Stimulated activated CD8-positive, alpha-beta memory T cell treated with anti-CD3 and anti-CD28 coated beads, Interleukin-15, amount 100 ng/mL, for 1 hour (primary cell): ENCODE measurements at places on chromosomes 12 and 14.

DNA sequence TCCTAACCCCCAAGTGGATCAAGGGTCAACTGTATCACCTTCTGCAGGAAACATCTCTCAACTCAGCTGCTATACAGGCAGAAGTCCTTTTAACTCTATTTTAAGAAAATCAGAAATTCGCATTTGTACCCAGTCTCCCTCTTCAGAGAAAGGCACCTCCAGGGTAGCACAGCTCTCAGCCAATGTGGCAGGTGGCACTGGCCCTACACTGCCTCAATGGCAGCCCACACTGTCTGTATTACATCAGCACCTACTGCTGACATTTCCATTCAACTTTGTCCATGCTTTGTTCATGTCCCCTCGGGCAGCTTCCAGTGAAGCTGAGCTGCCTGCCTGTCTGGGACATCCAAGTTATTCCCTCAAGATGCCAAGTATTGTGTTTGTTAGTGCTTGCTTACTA, 8.8 kb downstream of the SPTSSA start:
- DNase-seq = no peak

- DNase-seq = no peak
Measured at GRCh38 chr12:269191-269590, 6.6 kb upstream of the SLC6A13 start.

DNA sequence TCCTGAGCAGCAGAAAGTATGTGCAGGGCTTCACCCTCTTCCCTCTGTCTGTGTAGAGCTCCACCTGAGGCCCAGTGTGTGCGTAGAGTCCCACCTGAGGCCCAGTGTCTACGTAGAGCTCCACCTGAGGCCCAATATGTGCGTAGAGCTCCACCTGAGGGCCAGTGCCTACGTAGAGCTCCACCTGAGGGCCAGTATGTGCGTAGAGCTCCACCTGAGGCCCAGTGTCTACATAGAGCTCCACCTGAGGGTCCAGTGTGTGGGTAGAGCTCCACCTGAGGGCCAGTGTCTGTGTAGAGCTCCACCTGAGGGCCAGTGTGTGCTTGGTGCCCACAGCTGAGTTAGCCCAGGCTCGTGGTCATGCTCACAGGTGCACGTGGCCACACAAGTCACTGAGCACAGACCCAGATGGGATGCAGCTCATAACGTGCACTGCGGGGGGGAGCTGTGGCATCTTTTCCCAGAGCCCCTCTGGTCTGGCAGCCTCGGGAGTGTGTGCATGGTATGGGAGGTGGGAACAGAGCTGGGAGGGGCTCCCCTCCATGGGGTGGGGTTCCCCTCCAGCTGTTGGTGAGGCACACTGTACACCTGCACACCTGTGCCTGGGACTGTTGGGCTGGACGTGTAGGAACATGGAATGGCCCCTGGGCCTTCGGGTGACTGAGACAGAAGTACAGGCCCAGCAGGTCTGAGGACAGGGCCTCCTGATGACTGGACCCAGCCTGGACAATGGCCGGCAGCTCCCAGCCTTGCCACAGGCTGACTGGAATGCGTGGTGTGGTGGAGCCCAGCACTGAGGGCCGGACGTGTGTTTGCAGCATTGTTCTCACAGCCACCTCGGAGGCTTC, 20.1 kb downstream of the PACS2 start:
- DNase-seq = no peak

- DNase-seq = no peak
Measured at GRCh38 chr12:6310771-6311610, 509 bp downstream of the PLEKHG6 start.

GRCh38 chr12:122851820-122852219, 16.6 kb downstream of the HIP1R start:
- no peak for DNase-seq

- no peak for DNase-seq
Measured at GRCh38 chr12:1184402-1184801, 193.4 kb downstream of the ERC1 start.

DNA sequence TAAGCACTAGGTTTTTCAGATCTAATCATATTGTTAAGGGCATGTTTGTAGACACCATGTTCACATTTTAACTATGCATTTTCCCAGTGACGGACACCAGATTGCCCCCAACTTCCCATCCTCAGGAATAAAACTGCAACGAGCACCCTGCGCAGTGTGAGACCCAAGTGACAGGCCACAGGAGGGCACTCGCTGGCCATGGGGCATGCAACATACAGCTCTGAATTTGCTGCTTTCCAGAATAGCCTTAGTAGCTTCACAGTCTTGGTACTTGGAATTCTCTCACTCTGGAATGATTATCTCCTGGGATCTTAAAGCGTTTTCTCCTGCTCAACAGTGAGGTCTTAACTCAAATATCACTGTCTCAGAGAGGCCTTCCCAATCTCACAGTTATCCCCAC, 972 bp upstream of the DDX47 start:
- DNase-seq = no peak

DNA sequence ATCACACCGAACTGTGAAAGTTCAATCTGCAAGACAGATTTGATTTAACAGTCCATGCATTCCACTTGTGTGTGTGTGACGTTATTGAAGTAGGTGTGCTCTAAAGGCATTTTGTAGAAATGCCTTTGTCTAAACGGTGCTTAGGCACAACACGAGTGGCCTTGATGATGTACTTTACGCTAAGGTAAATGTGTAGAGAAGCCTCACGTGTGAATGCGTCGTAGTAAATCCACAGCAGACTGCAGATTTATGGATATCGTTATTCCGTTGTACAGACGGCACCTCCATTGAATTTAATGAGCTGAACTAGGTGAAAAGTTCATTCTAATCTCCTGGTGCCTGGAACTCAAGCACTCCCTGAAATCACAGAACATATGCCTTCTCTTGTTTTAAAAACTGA, 202.8 kb upstream of the STXBP6 start:
- no peak for DNase-seq

DNA sequence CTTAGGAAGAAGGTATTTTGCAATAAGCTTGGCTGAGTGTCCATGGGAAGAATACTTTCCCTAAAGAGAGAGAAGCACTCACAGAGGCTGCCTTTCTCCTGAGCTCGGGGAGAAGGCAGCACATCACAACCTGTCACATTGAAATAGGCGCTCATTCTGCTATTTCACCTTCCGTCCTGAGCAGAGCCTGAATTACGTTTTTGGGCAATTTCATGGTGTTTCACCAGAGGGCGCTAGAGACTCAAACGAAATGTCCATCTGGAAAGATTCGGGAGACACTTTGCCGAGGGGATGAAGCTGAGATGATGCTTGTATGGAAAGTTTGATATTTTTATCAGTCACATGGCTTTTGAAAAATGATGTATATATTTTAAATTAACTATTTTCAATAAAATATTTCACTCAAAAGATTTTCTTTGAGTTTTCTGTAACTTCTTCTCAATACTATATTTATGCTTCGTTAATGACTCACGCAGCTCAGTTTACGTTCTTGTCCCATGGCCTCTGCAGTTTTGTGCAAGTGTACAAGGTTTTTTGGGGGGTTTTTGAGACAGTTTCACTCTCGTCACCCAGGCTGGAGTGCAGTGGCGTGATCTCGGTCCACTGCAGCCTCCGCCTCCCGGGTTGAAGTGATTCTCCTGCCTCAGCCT, 17.4 kb upstream of the B4GALNT3 start:
- no peak for DNase-seq

- no peak for DNase-seq
Measured at GRCh38 chr12:32039347-32039746, 67.3 kb upstream of the BICD1 start.

- no peak for DNase-seq
Measured at GRCh38 chr12:5059358-5059757, 15.7 kb downstream of the KCNA5 start.

DNA sequence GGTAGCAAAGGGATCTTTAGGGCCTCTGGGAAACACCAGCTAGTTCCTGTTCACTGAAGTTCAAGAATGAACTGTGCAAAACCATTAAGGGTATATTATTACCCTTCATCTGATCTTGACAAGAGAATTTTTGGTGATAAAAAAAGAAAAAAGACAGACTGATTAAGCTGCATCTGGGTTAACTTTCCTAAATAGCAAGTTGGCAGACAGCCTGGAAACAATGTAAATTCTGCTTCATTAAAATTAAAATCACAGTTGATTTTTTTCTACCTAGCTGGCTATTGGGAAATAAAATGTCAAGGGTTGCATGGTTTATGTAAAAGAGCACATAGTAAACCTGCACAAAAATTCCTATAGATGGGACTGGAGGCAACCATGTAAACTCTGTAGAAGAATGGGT, 126.6 kb upstream of the PRKD1 start:
- DNase-seq = no peak

GRCh38 chr14:23286902-23287479, 1.1 kb upstream of the HOMEZ start:
- no peak for DNase-seq

DNA sequence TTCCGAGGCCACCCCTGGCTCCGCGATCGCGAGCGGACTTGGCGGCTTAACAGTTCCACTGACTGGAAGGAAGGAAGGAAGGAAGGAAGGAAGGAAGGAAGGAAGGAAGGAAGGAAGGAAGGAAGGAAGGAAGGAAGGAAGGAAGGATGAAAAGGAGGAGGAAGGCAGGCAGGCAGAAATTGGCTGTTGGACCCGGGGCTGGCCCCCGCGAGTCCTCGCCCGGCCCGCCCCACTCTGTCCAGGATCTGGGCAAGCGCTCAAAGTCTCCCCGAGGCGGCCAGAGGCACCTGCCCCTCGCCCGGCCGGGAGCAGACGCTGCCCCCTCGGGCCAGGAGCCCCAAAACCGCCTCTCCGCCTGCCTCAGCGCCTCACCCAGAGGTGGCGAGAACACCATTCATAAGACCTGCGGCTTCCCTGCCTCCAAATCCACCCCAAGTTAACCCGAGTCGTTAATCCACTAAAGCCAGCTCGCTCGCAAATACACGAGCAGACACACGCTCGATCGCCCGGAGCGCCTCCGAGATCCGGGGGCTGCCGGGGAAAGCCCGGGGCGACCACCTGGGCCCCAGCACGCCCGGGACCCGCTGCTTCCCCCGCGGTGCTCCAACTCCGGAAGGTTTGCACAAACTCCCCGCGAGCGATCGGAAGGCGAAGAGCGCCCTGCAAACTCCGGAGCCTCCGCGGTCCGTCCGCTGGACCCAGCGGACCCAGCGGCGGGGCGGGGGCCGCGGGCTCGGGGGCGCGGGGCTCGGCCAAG, 844 bp downstream of the DPF3 start:
- no peak for DNase-seq

- no peak for DNase-seq
Measured at GRCh38 chr12:3249081-3249800, 172.1 kb downstream of the TSPAN9 start.

DNA sequence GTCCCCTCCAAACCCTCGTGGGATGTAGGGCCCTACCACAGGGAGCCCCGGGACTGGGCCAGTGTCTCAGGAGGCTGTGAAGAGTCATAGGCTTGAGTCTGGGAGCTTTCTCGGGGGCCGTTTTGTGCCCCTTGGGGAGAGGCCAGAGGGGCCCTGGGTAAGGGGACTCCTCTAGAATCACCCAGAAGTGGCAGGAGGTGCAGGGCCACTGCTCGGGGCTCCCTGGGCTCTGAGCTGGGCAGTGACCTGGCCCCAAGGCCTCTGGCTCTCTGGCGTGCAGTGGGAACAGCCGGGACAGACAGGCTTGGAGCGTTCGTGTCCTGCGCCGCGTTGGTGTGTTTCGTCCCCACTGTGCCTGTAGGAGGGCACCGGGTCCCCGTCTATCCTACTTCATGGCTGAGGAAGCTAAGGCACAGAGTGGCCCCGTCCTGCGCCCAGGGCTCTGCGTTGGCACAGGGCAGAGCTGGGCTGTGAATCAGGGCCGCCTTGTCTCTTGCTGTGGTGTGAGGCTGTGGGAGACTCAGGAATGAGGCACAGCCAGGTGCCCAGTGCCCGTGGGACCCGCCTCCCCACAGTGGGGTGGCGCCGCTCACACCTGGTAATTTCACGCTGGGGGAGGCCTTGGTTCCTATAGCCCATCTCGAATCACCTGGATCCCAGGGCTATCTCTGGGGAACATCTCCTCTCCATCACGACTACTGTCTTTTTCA, 23.8 kb upstream of the KIF26A start:
- no peak for DNase-seq

DNA sequence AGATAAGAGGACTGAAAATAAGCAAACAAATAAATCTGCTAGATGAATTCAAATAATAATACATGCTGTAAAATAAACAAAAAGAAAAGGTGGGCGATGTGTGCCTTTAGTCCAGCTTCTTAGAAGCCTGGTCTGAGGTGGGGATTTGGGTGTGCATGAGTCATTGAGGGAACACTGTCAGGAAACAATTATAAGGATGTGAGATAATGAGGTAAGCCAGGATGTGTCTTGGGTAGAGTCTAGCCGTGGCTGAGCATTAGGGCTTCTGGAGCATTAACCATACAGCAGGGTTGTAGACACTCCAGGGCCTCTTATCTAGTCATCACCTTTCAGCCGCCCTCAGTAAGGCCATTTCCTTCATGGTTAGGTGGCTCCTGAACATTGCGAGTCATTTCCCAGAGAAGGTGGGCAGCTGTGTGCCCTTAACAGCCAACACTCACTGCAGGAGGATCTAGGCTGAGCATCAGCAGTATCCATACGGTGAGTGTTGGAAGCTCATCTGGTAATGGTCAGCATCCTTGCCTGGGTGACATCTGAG, 405.6 kb downstream of the GLT1D1 start:
- no peak for DNase-seq

- DNase-seq = no peak
Measured at GRCh38 chr12:62716866-62717525, 218.0 kb downstream of the PPM1H start.

- DNase-seq = no peak
Measured at GRCh38 chr12:4849795-4850345, 59.8 kb upstream of the KCNA1 start.

GRCh38 chr12:121717041-121717699, 4.6 kb downstream of the TMEM120B start:
- DNase-seq = no peak

- no peak for DNase-seq
Measured at GRCh38 chr12:66508025-66508424, 170.9 kb downstream of the GRIP1 start.

GRCh38 chr12:953776-954175, 4.3 kb upstream of the RAD52 start:
- no peak for DNase-seq

- DNase-seq = no peak
Measured at GRCh38 chr14:104339361-104339760, 201.0 kb downstream of the KIF26A start.

GRCh38 chr14:93970965-93971634, 5.3 kb downstream of the ASB2 start:
- no peak for DNase-seq

- no peak for DNase-seq
Measured at GRCh38 chr12:110528277-110528839, 26.2 kb downstream of the RAD9B start.

DNA sequence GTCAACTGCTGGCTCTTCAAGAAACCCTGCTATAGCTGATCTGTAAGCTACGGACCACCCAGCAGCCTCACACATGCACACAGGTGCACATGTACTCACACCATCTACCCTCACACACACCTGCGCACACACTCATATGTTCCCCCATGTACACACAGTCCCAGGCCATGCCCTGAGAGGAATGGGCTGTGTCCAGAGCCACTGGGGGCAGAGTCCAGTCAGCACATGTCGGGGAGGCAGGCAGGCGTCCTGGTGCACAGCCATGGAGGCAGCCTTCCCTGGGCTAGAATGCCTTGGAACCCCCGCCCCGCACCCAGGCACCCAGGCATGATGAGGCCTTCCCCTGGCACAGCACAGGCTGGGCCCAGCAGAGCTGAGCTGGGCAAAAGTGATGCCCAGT, 58.3 kb upstream of the DLK1 start:
- no peak for DNase-seq

GRCh38 chr12:6067152-6067916, 57.1 kb downstream of the VWF start:
- no peak for DNase-seq
